Stimulated activated CD8-positive, alpha-beta memory T cell treated with anti-CD3 and anti-CD28 coated beads, Interleukin-15, amount 100 ng/mL, for 24 hours (primary cell): ENCODE measurements at places on chromosomes 2 and 18.

GRCh38 chr2:16624436-16624780 lies 41.2 kb downstream of the CYRIA start:
- no peak for DNase-seq

DNA sequence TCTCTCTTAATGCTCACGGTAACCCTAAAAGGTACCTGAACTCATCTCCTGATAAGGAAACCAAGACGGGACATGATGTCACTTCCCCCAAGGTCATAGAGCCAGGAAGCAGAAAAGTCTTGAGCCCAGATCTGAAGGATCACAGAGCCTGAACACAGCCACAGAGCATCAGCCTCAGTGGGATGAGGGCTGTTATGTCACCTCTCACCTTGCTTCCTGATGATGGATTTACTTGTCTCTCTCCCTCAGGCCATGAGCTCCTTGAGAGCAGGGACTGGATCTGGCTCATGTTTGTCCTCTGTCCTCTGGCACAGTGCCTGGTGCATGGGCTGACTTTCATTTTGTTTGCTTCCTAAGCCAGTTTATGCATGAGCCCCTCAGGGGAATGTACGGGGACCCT lies 54.2 kb downstream of the SERTAD2 start:
- DNase-seq: no peak

- no peak for DNase-seq
These were observed 4.1 kb upstream of the TMEM18 start for GRCh38 chr2:681312-681711.

DNA sequence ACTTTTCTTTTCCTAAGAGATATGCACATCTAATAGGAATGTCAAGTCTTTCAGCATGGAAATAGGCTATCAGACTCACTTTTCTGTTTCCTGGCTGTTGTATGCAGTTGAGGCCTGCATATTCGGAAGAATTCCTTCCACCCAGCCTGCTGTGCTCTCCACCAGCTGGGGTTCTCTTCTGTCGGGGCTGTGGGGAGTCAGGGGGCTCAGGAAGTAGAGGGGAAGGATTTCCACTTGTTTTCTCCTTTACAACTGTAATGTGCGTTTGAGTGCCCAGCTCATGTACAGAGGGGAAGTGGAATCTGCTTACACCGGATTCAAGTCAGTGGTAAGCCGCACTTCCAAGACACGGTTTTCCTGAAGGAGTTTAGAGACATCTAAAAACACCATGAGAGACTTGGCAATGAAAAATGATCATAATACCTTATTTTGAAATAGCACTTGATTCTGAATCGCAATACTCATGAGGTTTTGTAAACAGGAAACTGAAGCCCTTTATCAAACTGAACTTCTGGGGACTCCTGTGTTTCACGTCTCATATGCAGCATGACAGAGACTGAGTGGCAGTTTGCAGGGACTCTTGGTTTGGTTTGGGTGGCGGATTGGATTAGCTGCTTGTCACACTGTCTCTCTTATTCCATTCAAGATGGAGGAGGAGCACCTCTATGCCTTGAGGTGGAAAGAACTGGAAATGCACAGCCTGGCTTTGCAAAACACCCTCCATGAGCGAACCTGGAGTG lies 90.4 kb downstream of the MTCL1 start:
- no peak for DNase-seq

GRCh38 chr2:29368659-29369040 lies 253.4 kb downstream of the CLIP4 start:
- no peak for DNase-seq

- DNase-seq: no peak
These were observed 23.7 kb upstream of the MYO5B start for GRCh38 chr18:50218432-50219197.

DNA sequence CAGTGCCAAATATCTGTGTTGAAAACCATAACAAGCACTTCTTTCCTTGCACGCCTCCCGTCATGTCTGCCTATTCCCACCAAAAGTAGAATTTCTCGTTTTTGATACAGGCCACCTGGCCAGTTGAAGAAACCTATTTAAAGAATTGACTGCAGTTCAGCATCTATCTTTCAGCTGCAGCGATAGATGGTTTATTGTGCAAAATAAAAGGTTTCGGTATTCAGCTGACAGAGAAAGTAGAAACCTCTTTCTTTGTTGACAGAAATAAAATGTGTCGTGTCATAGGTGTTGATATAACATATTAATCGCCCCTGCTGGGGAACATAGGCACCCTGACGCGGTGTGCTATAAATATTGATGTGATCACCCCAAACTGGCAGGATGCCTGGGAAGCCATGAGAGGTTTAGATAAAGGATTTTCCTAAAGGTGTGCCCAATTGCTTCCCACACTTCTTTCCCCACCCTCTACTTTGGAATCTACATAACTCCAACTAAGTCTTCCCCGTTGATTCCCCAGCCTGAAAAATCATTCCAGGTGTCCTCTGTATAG lies 570.4 kb downstream of the CCDC85A start:
- no peak for DNase-seq

- DNase-seq: no peak
These were observed 447.4 kb upstream of the TRIB2 start for GRCh38 chr2:12269041-12269972.

GRCh38 chr2:62293490-62294271 lies 97.8 kb downstream of the B3GNT2 start:
- DNase-seq: no peak

DNA sequence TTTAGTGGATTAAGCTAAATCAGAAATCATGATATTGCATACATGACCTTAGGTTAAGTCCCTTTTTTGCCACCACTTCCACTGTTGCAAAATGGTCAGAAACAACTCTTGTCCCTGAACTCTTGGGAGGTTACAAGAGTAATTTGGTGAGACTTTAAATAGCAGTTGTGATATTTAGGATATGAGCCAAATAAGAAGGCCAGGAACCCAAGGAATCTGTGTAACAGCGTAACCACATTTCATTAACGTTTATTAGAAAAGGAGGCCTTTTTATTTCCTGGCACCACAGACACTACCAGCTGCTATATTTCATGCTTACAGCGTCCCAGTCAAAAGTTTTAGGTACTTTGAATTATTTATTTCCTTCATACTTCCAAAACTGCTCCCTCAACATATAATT lies 268.0 kb downstream of the GPD2 start:
- no peak for DNase-seq

- DNase-seq: no peak
These were observed 554.4 kb upstream of the MEX3C start for GRCh38 chr18:51751901-51752300.

GRCh38 chr18:32891130-32891529 lies 118.3 kb upstream of the KLHL14 start:
- no peak for DNase-seq

DNA sequence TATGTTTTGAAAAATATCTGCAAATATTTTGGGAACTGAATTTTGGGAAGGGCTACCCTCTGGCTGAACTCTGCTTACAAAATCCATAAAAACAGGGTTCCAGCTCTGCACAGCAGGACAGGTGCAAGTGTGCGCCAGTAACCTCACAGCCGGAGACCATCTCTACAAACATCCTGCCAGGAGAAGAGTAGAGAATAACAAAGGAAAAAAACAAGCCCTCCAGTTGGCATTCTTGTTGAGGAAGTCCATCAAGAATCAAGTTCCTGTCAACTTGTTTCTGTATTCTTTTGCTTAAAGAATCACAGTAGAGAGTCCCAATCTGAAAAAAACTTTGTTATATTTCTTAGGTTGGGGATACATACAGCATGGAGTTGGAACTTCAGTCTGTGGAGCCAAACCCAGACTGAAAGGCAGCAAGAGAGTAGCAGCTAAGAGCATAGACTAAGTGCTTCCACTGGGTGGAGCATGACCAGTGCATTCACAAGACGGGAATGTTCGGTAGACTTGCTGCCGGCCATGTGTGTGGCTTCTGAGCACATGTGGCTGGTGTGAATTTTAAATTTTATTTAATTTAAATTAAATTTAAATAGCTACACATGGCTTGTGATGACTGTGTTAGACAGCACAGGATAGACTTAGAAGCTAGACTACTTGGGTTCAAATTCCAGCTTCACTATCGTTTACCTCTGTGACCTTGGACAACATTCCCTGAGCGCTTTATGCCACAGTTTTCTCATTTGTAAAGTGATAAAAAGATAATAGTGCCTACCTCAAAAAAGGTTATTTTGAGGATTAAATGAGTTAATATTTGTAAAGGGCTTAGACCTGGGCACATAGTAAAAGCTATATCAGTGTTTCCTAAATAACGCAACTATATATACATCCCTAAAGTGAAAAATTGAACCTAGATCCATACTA lies 41.9 kb downstream of the SPTBN1 start:
- no peak for DNase-seq

DNA sequence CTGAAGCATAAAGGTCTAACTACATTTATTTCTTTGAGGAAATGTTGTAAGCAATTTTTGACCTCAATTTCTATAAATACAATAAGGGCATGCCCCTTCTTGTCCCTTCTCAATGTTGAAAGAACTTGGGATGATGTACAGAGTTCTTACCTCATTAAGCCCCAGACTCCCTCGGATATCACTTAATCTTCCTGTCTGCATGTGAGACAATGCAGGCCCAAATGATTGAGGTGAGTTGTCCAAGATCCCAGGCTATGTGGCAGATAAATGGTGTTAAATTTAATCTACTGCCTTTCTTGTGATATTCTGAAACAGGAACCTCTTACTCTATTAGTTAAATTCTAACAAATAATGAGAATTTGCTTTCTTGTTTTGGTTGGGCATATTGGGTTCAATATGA lies 1073.4 kb upstream of the GYPC start:
- DNase-seq: no peak

- no peak for DNase-seq
These were observed 90.6 kb downstream of the APOB start for GRCh38 chr2:20953146-20953824.

DNA sequence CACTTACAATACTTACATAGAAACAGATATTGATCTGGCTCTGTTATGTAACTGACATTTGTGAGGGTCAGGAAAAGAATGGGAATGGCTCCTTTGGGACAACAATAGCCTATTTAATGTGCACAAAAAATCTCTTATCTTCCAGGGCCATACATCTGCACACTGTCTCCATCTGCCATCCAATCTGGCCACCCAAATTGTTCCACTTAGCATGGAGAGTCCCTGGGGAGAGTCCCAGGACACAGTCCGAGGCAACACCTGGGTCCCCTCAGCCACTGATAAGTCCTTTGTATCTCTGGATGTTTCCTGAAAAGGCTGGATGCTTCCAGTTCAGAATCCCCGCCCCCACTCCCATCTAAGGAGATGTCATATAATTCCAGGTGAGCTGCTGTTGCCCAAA lies 274.2 kb upstream of the NCKAP5 start:
- no peak for DNase-seq

- DNase-seq: no peak
These were observed 1.1 kb downstream of the MARCHF4 start for GRCh38 chr2:216370961-216371712.

DNA sequence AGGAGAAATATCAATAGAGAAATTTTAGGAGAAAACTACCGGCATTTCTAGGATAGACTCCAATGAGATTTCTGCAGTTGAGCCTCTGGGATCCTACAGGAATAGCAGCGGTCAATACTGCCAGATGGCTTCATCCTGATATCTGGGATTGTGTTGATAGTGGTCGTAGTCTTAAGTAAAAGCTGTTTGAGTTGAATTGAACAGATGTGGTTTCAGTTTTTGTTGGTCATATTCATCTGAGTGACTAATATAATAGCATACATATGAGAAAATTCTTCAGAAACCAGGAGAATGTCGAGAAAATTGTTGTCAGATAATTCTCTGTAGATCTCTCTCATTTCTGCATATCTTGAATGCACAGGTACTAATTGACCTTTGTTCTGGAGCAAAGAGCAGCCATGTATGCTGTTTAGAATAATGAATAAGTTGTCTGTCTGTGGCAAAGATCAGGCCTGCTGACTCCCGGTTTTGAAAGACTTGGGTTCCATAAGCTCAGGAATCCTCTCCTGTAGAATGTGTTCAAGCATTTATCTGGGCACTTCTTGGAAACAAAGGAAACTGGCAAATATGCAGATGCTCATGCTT lies 288.1 kb downstream of the TMX3 start:
- DNase-seq: no peak

DNA sequence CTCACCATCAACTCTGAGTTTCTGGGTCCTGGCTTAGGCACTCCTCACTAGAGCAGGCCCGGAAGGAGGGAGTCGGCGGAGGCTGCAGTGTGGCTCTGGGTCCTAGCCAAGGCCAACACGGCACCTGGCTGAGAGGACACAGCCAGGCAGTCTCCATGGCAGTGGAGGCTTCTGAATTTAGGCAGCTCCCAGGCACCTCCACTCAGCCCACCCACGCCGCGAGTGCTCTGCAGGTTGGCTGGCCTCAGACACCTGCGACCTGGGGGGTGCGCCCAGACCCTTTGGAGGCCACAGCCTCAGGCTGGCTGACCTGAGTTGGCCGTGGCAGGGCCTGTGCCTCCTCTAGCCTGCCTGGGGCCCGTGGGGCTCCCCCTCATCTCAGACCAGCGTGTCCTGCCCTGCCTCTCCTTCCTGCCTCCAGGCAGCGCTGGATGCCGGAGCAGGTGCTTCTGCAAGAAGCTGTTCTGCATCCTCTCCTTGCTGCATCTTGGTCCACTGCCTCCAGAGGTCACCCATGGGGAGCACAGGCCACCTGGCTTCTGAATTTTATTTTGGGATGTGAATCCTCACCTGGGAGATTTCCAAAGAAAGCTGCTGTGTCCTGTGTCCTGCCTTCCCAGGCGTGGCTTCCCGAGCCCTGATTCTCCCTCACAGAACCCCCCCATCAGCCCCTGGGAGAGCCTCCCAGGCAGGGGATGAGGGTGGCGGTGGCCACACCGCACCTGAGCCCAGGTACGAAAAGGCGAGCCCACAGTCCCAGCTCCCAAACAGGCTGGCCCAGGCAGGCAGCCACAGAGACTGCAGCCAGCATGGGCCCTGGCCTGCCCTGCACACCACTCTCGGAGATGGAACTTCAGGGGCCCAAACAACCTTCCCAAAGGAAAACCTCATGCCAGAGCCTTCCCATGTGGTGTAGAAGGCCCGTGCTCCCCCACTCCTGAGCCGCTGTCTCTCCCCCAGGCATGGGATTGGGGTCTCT lies 23.4 kb downstream of the AQP12A start:
- no peak for DNase-seq

DNA sequence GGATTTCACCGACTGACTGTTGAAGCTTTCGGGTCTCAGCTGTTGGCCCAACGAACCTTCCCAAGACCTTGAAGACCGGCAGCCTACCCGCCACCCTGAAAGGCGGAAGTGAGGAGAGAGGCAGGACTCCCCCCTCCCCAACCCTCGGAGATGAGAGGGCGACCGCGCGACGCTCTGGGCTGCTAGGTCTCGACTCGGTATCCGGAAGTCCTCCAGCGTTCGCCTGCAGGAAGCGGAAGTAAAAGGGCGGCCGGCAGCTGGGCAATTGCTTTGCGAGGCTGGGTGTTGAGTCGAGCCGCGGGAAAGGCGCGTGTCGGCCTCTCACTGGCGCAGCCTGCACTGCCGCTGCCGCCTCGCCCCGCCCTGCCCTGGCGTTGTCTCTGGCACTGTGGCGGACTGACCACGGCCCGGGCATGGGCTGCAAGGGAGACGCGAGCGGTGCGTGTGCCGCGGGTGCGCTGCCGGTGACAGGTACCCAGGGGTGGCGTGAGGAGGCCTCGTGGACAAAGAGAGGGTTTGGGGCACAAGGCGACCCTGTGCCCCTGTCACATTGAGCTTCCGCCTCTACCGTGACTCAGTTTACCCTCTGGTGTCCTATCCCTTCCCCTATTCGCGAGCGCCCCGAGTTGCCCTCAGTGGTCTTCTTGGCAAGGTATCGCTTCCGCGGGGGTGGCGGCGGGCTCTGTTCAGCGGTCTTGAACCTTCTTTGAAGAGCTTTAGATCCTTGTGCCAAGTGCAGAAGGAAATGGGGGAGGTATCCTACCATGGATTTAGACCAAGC lies at the start of gene UGGT1:
Gene UGGT1, plus strand, starts transcription at position 256 of the 781 bp plus-strand sequence. Its CDS starts 158 bp downstream, at position 414.
- peak; percentile 73 for DNase-seq

GRCh38 chr2:119862127-119862889 lies 102.6 kb downstream of the PTPN4 start:
- no peak for DNase-seq
